ENCODE measurements at places on chromosomes 4 and X.

DNA sequence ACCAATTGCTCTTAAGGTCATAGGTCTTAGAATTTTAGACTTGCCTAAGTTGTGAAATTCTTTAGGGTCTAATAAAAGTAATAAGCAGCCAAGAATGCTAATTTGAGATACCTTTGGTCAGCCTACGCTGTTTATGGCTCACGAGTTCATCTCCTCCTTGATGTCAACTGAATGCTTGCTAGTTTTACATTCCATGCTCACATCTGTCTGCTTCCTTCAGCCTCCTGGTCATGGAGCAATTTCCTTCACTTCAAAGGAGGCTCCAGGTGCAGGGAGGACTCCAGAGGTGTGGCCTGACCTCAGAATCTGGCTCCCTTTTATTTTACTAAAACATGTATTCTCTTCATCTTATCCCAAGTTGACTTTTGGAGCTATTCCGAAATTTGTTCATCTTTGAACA, 23.3 kb upstream of the LNX1 start:
- no peak for DNase-seq

DNA sequence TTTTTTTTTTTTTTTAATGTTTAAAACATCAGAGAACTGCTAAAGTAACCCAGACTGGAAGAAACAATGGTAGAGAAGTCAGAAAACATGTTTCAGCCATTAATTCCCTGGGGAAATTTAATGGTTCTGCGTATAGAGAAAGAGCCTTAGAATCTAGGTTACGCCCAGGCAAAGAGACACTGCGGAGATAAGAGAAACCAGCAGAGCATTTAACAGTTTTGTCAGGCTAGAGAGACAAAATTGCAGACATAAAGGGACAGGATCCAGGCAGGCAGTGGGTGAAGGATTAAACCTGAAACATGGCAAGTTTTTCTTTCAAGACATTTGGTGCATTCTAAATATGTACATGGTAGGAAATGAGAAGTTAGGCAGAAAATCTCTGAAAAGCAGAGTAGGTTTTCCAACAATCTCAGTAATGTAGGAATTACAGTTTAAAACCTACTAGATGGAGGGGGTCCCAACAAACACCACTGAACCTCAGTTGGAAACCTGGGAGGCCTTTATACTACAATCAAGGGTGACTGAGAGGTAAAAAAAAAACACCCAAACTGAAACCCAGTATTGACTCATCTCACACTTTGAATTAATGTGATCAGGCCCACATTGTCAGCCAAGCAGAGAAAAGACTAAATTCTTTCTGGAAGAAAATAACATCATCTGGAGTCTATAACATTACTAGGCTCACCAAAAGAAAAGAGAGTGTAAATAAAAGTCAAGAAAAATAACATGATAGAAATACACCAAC, 254.2 kb upstream of the NWD2 start:
- DNase-seq = no peak

DNA sequence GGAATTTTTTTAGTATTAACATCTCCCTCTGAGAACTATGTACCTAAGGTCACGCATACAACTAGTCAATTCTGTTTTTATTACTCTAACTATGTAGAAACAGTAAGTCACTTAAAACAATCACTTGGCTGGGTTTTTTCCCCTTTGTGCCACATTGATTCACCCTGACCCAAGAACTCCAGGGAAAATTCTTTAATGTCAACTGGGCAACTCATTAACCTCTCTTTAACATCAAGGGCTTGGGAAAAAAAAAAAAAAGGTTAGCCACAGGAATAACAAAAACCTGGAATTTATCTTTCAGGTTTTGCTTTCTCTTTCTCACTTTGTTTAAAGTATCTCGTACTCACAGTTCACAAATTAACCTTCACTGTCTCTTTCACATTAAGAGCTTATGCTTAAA, 8.1 kb downstream of the RPL9 start:
- no peak for DNase-seq

- no peak for DNase-seq
These were observed 138.4 kb downstream of the LDB2 start for GRCh38 chr4:16759931-16760582.

GRCh38 chrX:44913656-44914531, 40.9 kb downstream of the KDM6A start:
- no peak for DNase-seq

DNA sequence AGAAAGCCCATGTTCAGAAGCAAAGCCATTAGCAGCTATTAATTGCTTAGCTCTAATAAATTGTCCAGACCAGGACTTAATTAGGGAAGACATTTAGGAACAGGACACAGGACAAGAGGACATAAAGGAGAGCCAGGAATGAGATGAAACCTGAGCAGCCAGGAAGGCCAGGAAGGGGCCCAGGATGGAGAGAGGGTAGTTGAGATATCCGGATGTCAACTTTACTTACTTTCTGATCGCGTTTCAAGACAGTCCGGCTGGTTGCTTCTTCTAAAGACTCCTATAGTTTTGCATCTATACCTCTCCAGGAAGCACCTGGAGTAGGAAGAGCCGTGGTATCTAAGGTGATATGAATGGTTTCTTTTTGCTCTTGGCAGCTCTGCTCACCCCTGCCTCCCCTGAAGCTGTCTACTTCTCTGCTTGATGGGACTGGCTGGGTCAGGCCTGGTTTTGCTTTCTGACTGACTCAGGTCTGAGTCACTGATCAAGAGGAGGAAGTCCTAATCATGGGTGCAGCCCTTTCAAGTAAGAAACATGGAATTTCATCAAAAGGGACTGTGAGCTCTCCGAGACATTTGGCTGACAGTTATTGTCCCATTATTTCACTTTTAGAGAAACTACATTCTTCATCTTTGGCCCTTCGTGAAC, 733.3 kb downstream of the RPA4 start:
- DNase-seq = no peak

GRCh38 chrX:34467437-34467836, 189.6 kb downstream of the TMEM47 start:
- DNase-seq = no peak

- no peak for DNase-seq
These were observed 108.2 kb upstream of the PACRGL start for GRCh38 chr4:20592013-20592412.

GRCh38 chrX:13535376-13536165, 33.8 kb upstream of the EGFL6 start:
- no peak for DNase-seq

DNA sequence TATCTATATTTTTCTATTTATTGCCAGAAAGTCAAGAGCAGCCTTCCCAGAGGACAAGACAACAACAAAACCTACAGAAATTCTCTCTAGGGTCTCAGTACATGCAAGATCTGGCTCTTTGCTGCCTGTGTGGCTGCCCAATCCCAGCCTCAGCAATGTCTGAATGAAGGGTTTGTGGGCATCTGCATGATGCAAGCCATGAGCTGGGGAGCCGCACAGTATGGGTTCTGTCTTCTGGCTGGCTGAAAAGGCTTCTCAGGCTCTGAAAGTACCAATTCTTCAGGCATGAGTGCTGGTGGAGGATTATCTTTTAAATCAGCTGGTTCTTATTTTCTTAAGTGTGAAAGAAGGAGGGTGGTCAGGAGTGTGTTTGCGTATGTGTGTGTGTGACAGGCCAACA, 104.6 kb downstream of the PDGFRA start:
- no peak for DNase-seq

- DNase-seq = no peak
These were observed 289.7 kb downstream of the TRIML1 start for GRCh38 chr4:188428935-188429334.

DNA sequence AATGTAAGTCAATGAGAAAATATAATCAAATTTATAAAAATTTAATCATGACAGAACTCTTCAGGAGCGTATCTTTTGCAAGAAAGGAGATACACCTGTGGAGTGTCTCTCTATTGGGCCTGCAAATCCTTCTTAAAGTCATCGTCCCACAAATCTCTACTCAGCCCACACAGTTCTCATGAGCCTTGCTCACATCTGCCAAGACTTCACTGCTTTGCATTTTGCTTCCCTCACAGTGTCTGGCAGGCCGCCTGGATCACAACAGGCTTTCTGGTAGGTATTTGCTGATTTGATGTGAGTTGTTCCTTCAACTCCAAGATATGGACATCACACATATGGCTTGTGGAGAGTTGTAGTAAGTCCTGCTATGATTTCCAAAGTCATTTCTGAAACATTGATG, 183.1 kb upstream of the ARX start:
- DNase-seq = no peak

- DNase-seq = no peak
These were observed 306.4 kb downstream of the PTTG2 start for GRCh38 chr4:38266616-38267015.

DNA sequence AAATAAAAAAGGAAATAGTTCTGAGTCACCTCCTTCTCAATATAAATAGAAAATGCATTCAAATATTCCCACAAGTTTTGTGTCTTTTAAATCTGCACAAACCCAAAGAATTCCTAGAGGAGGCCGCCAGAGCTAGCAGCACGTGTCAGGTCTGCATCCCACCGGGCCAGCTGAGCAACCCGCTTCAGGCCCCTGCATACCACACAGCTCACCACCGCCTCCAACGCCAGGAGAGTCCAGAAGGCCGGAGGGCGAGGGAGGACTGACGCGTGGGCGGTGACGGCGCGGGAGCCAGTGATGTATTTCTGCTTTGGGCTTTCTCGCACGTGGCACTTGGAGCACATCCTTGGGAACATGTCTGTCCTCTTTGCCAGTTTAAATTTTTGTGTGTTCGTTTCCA, 61.9 kb upstream of the CLDN34 start:
- no peak for DNase-seq

GRCh38 chr4:121632636-121633035, 64.1 kb downstream of the ANXA5 start:
- no peak for DNase-seq

GRCh38 chr4:87961993-87962392, 13.5 kb upstream of the SPP1 start:
- no peak for DNase-seq

- DNase-seq = no peak
These were observed 60.6 kb downstream of the POLR2B start for GRCh38 chr4:57039345-57039744.
